ENCODE measurements at places on chromosomes 2 and 18.

GRCh38 chr2:112639936-112640335 is 5.8 kb upstream of the SLC20A1 start:
- DNase-seq: no peak

DNA sequence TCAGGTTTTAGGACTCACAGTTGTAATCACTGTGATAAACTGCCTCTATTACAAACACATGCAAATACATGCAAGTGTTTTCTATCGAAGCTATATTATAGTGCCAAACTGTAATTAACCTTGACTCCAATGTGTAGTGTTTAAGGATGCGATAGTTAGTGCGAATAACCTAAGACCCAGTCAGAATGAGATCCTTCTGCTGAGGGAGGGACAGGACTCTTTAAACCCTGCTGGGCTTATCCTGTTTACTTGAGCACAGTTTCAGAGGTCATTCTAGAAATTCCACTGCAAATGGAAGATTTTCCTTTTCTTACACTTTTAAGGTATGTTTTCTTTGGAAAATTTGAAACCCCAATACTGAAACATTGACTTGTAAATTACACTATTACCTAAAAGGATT is 68.2 kb downstream of the CALCRL start:
- DNase-seq: no peak

- DNase-seq: no peak
These were observed 1588.9 kb upstream of the TMEFF2 start for GRCh38 chr2:193783681-193784080.

- no peak for DNase-seq
These were observed 9.6 kb downstream of the CIB4 start for GRCh38 chr2:26631401-26632170.

GRCh38 chr2:223508372-223508771 is 93.8 kb downstream of the SCG2 start:
- no peak for DNase-seq

DNA sequence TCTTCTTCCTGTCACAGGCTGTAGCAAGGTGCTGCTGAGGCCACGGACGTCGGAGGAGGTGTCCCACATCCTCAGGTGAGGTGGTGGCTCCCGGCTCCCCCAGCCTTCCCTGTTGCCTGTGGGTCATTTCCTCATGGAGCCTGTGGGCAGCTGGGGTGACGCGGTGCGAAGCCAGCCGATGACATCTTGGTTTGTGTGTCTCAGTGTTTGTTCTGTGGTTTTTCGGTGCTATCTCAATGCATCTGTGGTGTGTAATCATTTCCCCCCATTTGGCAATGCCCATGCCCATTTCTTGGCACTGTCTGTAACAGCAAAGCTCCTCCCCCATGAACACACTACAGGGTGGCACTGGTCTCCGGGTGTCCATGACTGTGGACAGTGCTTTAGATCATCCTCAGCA is 6.6 kb downstream of the D2HGDH start:
- DNase-seq: no peak

DNA sequence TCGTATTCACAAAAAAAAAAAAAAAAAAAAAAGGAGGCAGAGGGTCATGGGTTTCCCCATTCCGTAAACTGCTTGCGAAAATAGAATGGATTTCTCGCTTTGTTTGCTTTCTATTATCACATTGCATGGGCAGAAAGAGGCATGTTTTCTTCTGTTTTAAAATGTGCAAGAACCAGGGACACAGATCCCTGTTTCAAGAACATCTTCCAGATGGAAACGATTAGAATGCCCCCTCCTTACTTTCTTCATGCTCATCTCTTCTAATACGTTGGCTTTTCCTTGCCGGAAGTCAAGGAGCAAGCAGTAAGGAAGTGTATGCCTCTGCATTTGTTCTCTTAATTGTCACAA is 51.0 kb upstream of the ZNF516 start:
- DNase-seq: no peak
